ENCODE measurements at places on chromosomes 3 and 15. TPM values are rescaled to one million over a fixed set of nuclear protein-coding genes. Genes with fewer than 3 reads are reported as not detected.

The BNC1 gene
- 14.4 TPM for total RNA-seq

The B3GNT5 gene
- 6.9 TPM for total RNA-seq

DNA sequence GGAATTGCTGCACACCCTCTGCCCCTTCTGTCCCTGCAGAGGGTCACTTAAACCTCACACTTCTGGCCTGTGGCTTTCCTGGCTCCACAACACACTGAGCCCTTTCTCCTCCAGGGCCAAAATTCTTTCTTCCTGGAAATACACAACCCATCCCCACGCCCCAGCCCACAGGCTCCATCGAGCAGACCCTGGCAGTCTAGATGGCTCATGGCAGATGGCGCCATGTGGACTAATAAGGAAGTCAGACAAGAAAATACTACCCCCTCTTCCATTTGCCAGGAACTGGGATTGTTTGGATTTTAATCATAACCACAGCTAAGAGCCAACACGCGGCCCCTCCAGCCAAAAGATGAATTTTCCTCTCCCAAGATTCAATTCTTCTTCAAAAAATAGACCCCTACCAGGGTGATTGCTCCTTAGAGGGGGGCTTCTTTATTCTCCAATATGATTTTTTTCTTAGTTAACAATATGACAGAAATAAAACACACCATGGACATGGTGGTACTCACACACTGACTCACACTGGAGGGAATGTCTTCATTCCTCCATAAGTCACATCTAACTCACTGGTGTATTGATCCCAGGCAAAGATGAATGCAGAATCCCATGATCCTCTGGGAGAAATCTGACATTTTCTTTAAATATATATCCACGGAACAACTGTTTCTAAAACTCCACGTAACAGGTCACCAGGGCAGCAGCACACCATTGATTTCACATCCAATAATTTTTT lies 111.5 kb downstream of the NTRK3 start:
- no peak overlapping the region for H3K27ac ChIP-seq
- DNase-seq, result no peak

GRCh38 chr3:52763466-52763865 lies 7.3 kb downstream of the NEK4 start:
- H3K36me3 ChIP-seq, result peaks cover 29% of the 10 kb centered on the region
- no peaks in the 10 kb centered on the region for H3K27me3 ChIP-seq
- DNase-seq, result no peak
- H3K4me3 ChIP-seq, result no peak overlapping the region
- H3K27ac ChIP-seq, result no peak overlapping the region

DNA sequence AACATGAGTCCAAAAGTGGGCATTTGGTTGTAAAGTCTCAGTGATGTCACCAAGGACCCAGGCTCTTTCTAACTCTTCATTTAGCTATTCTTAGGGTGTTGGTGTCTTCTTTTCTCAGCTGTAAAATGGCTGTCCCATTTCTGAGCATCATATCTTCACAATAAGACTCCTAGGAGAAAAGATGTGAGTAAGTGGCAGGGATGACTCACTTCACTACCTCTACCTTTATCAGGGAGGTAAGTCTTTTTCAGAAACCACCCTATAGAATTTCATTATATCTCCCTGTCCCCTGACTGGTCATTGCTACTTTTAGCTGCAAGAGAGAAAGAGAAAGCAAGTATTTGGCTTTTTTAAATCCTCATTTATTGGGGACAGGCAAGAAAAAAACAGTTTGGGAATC lies 300.2 kb upstream of the RBMS3 start:
- no peaks in the 10 kb centered on the region for H3K27me3 ChIP-seq
- H3K36me3 ChIP-seq, result no peaks in the 10 kb centered on the region
- DNase-seq, result no peak
- no peak overlapping the region for H3K27ac ChIP-seq
- no peaks in the 10 kb centered on the region for H3K4me1 ChIP-seq

DNA sequence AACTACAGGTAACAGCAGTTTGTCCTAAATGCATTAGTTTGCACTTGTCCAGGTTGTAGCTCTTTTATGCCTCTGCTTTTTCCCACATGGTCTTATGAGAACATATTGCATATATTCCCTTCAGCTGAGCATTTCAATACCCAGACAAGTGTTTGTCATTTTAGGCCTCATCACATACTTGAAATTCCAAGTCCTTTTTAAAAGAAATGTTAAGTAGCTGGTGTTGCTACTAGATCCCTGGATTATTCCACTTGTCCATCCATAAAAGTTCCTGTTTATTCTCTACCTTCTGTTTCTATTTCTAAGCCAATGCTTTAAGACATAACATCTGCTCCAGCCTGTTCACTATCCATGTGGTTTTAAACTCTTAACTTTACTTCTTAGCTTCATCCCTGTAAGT lies 128.4 kb downstream of the NECTIN3 start:
- no peak for DNase-seq
- H3K4me3 ChIP-seq, result no peak overlapping the region
- H3K27ac ChIP-seq, result no peak overlapping the region
- no peaks in the 10 kb centered on the region for H3K27me3 ChIP-seq

DNA sequence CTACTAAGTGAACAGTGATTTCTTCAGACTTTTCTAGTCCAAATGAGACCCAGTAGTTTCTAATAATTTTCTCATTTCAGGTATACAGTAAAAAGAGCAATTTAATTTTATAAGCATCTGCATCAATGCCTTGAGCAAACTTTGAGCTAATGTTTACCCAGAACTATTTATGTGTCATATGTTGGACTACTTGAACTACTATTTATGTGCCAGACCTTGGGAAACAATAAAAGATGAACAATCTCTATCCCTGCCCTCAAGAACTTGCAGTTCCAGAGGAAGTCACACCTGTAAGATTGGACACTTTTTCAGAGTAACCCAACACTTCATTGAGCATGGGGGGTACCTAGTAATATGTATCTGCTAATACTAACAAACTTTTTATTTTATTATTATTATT lies 2.3 kb upstream of the UBE3A start:
- no peaks in the 10 kb centered on the region for H3K36me3 ChIP-seq
- peaks cover 10% of the 10 kb centered on the region for H3K27me3 ChIP-seq
- H3K4me3 ChIP-seq, result no peak overlapping the region
- H3K4me1 ChIP-seq, result peaks cover 4% of the 10 kb centered on the region
- H3K27ac ChIP-seq, result no peak overlapping the region

Measured in endothelial cell (in vitro differentiated cells).